CD4-positive, alpha-beta memory T cell (primary cell): ENCODE measurements at places on chromosomes 3 and 15.

- DNase-seq: no peak
These were observed 325.7 kb downstream of the MAGI1 start for GRCh38 chr3:65713016-65713415.

- no peak for DNase-seq
These were observed 57.3 kb upstream of the SPRED1 start for GRCh38 chr15:38195191-38195901.

DNA sequence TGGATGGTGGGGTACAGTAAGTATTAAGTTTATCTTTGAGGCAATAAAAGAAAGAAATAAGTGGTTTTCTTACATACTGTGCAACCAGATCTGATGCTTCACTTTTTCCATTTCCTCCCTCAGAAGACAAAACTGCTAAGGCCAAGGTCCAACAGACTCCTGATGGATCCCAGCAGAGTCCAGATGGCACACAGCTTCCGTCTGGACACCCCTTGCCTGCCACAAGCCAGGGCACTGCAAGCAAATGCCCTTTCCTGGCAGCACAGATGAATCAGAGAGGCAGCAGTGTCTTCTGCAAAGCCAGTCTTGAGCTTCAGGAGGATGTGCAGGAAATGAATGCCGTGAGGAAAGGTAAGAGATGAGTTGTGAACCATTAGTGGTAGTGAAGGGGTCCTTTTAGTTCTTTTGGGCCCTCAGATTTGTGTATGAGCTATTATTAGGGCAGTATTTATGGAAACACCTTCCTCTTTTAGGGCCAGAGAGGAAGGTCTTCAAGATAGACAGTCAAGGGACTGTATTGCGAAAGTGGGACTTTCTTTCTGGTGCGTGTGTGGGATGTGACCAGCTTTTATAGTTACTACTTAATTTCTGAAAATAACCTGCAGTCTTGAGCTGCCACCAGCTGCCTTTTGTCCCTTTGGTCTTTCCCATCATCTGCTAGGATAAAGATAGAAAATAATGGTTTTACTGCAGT lies 4.6 kb downstream of the ALAS1 start:
- DNase-seq: no peak

DNA sequence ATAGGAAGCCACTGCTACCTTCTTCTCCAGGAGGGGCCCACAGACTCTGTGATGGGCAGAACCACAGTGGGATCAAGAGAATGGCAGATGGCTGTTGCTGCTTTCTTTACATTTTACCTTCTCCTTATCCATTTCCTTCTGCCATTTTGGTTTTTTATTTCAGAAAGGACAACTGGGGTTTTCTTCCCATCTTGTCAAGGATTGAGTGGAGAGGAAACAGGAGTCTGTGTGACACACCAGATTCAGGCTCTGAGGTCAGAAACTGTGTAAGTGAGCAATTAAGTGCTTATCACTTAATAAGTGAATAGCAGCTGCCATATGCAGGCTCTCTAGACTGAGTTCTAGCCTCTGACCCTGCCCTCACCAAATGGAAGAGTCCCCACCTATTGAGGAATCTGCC lies 47.3 kb downstream of the ITGB5 start:
- DNase-seq: no peak

- DNase-seq: no peak
These were observed 450.2 kb upstream of the WNT5A start for GRCh38 chr3:55937301-55937700.

DNA sequence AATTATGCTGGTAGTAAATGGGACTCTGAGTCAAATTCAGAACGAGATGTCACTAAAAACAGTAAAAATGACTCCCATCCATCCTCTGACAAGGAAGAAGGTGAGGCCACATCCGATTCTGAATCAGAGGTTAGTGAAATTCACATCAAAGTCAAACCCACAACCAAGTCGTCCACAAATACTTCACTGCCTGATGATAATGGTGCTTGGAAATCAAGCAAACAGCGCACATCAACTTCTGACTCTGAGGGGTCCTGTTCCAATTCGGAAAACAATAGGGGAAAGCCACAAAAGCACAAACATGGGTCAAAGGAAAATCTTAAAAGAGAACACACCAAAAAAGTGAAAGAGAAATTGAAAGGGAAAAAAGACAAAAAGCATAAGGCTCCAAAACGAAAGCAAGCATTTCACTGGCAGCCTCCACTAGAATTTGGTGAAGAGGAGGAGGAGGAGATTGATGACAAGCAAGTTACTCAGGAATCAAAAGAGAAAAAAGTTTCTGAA lies 15.1 kb upstream of the ZBTB47 start:
- peak; percentile 75 for DNase-seq

- no peak for DNase-seq
These were observed 142.7 kb upstream of the RBMS3 start for GRCh38 chr3:29138171-29138570.

- peak; percentile 43 for DNase-seq
These were observed 74.1 kb downstream of the SENP2 start for GRCh38 chr3:185659942-185660921.

DNA sequence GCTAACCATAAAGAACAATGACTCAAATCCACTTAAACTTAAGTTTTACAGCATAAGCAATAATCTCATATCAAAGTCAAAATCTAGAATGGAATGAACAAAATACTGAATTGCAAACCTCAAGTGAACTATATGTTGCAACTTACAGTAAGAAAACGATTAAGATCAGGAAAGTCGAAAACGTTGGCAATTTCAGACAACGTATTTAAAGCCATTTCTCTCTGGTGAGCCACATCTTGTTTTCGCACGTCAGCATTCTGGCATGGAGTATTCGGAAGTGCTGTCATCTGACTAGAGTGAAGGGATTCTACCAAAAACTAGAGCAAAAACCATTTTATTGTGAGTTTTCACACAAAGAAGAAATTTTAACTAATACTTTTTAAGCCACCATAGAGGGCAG lies 28.5 kb downstream of the ATR start:
- no peak for DNase-seq

GRCh38 chr15:65927545-65927944 lies 58.3 kb downstream of the RAB11A start:
- no peak for DNase-seq

DNA sequence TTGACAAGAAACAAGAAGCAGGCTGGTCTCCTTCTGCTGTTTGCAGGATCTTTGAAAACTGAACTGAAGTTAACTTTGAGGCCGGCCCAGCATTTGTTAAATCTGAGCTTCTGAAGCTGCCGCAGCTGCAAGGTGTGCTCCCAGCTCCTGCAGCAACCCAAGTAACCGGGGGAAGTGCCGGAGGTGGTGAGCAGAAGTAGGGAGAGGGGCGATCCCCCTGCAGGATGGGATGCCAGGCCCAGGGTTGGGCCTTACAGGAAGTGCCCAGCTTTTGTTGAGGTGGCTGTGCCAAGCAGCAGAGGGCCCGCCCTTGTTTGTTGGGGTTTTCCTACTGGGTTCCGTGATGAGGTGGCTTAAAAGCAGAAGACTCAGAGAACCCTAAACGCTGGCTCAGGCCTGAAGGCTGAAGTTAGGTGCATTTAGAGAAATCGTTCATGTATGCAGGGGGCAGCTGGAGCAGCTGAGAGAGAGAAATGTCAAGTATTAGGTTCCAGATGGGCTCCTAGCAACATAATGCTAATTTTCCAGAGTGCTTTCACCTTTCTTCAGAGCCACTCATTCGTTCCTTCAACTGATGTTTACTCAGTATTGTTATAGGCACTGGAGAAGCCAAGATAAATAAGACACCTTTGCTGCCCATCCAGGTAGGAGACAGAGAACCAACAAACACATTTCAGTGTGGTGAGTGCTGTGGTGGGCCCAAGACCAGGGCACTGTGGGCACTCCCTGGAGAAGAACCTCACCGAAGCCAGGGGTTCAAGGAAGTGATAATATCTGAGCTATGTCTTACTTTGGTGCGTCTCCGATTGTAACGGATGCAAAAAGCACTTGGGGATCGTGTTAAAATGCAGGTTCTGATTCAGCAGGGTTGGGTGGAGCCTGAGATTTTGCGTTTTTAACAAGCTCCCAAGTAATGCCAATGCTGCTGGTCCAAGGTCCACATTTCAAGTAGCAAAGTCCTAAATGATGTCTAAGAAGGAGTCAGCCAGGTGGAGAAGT lies 42.2 kb upstream of the PLCL2 start:
- peak; percentile 79 for DNase-seq

DNA sequence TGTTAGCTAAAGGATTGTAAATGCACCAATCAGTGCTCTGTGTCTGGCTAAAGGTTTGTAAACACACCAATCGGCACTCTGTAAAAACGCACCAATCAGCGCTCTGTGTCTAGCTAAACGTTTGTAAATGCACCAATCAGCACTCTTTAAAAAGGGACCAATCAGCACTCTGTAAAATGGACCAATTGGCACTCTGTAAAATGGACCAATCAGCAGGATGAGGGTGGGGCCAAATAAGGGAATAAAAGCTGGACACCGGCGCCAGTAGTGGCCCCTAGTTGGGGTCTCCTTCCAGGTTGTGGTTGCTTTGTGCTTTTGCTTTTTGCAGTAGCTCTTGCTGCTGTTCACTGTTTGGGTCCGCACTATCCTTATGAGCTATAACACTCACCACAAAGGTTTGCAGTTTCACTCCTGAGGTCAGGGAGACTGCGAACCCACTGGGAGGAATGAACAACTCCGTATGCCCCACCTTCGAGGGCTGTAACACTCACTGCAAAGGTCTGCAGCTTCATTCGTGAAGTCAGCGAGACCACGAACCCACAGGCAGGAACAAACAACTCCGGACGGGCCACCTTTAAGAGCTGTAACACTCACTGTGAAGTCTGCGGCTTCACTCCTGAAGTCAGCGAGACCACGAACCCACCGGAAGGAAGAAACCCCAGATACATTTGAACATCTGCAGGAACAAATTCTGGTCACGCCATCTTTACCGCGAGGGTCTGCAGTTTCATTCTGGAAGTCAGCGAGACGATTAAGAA lies 1.1 kb upstream of the SUCLG2 start:
- peak; percentile 91 for DNase-seq

DNA sequence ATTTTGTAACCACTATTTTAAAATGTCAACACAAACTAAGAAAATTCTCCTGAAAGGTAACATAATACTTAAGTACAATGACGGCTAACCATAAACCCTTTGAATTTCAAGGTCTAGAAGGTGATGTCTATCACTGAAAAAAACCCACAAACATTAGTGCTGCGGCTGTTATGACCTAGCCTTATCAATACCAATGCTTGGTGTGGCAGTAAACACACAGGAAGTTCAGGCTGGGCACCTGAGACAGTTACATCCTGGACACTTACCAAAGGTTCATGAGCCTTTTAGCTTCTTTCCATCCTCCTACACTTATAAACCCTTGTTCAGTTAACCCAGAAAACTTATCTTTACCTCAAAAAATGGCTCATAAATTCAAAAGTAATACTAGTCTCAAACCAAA lies 5.8 kb downstream of the HSPBAP1 start:
- no peak for DNase-seq

DNA sequence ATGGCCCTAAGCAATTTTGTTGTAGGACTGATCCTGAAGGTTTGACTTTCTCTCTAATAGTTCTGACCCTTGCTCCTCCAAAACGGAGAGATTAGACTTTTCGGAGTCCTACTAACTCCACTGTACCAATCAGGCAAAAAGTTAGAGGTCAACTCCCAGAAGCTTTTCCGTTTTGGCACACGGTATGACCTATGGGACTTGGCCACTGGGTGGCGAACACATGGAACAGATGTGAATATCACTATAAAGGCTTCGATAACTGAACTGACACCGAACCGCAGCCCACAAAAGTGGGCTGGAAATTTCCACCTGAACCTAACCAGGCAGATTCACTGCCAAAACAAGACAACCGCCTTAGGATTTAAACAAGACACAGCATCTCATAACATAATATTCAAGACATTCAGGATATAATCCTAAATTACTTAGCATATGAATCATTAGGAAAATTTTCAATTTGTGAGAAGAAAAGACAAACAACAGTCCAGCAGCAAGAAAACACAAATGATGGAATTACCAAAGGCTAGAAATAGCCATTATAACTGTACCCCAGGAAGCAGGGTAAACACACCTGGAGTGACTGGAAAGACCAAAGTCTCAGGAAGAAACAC lies 12.2 kb upstream of the TM2D3 start:
- DNase-seq: no peak

- no peak for DNase-seq
These were observed 26.7 kb downstream of the ISL2 start for GRCh38 chr15:76363251-76363650.
